DND-41 (cell line): ENCODE measurements at places on chromosomes 16 and 17.

GRCh38 chr16:15490123-15490711, 55.8 kb downstream of the BMERB1 start:
- H3K4me3 ChIP-seq: no peak overlapping the region
- no peaks in the 10 kb centered on the region for H3K27me3 ChIP-seq
- no peak for DNase-seq

GRCh38 chr16:76081967-76082366, 195.2 kb upstream of the CNTNAP4 start:
- no peaks in the 10 kb centered on the region for H3K36me3 ChIP-seq
- H3K4me3 ChIP-seq: no peak overlapping the region
- DNase-seq: no peak

- H3K36me3 ChIP-seq: peaks cover 7% of the 10 kb centered on the region; the same call in 1 of the 2 replicates
- H3K27ac ChIP-seq: no peak overlapping the region
- no peak for DNase-seq
- H3K4me3 ChIP-seq: no peak overlapping the region
- H3K27me3 ChIP-seq: no peaks in the 10 kb centered on the region
Observed at GRCh38 chr17:74825952-74826719, 33.5 kb downstream of the GRIN2C start.

GRCh38 chr17:41915566-41915965, 3.2 kb downstream of the ACLY start:
- peaks cover 34% of the 10 kb centered on the region for H3K4me1 ChIP-seq
- peaks cover 59% of the 10 kb centered on the region for H3K36me3 ChIP-seq
- H3K4me3 ChIP-seq: no peak overlapping the region

- H3K27me3 ChIP-seq: peaks cover 8% of the 10 kb centered on the region
- no peaks in the 10 kb centered on the region for H3K36me3 ChIP-seq
- DNase-seq: no peak
Observed at GRCh38 chr16:87017371-87018012, 299.7 kb downstream of the C16orf95 start.
